ENCODE measurements at places on chromosomes 3 and 15.

DNA sequence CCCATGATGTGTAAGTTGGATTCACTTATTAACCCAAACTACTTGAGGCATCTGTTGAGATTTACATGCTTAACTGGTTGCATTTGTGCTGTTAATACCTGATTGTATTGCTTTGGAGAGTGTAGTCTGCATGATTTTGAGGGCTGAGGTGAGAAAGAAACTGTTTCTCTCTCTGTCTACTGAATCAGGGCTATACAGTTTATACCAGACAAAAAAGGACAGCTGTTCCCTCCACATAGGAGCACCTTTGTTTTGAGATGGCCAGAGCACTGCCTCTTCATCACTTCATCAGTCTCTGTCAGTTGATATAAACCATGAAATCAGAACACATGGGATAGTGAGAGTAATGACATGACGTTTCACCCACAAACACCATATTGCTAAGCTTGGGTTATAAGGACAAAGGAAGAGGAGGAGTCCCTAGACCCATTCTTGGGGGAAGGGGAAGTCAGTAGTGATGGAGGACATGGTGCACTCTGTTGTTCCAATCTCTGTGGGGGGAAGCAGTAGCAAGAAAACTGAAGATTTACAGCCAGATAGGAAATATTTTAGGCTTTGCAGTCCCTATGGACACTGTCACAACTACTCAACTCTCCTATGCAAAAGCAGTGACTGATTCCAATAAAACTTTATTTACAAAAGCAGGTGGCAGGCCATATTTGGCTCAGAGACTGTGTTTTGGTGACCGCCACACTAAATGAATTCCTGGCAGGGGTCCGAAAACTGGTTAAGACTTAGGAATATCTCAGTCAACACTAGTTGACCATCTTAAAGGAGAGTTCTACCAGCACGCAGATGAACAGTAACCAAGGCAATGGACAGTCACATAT lies 123.9 kb upstream of the NR2E3 start:
- DNase-seq, result no peak

DNA sequence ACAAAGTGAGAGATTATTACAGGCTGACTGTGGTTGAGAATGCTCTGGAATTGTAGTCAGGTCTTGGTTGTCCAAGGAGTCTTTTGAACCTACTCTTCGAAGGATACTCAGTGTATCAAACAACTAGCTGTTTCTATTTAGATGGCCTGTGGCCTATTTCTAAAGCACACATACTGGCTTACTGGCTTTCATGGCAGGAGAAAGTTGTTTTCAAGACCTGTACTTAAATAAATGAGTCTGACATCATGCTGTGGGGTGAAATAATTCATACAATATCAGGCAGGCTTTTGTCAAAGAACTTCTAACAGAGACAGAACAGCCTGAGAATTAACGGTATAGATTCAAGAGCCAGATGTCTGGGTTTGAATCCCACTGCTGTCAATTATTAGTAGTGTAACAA lies 316.7 kb upstream of the SEMA6D start:
- DNase-seq, result no peak

DNA sequence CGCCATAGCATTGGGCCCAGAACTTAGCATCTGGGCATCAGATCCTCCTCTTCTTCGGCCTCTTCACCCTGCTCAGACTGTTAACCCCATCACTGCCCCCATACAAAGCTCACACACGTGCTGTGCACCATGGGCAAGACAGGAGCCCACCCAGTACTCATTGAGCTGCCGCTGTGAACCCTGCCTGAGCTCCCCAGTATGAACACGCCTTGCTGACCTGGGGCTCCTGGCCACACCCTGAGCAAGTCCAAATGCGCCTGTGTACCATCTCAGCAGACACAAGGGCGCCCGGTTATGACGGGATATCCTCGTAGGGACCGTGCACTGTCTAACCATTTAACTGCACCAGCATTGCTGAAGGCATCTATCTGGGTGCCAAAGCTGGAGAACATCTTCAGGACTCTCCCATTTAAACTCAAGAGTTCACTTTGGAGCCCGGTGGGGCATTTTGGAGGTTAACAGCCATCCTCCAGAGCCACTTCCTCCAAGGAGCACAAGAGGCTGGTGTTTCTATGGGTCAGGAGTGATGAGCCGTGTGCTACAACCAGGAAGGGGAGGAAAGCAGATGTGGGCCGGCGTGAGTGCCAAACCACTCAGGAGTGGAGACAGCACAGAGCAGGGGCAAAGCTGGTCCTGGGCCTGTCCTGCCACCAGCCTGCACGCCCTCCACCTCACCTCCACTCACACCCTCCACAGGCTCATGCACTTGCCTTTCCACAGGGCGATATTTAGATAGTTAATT lies 12.1 kb downstream of the PRR23E start:
- no peak for DNase-seq

GRCh38 chr3:56753206-56753820 lies 48.4 kb downstream of the ARHGEF3 start:
- DNase-seq, result no peak

DNA sequence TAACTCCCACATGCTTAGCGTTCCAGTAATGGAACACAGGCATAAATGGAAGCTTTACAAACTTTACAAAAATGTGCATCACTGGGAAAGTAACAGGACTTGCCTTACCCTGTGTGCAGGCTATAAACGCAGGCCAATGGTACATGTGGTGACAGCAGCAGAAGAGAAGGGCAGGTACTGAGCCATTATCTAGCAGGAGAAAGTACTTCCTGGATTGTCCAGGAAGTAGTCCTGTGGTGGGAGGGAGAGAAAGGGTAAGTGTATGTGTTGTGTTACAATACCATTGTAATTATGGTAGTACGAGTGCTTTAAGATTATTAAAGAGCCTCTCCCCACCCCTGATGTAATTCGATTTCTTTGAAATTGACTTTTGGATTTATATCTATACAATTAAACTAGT lies 5.3 kb downstream of the ATP1B3 start:
- DNase-seq, result no peak

- DNase-seq, result no peak
Observed at GRCh38 chr3:49173792-49174170, 2.4 kb downstream of the KLHDC8B start.

Data from GM23338 (cell line).